GM06990 (cell line): ENCODE measurements at places on chromosomes 2 and 18.
A peak's percentile ranks its signal among the peaks of the same experiment; 100 is the strongest.

DNA sequence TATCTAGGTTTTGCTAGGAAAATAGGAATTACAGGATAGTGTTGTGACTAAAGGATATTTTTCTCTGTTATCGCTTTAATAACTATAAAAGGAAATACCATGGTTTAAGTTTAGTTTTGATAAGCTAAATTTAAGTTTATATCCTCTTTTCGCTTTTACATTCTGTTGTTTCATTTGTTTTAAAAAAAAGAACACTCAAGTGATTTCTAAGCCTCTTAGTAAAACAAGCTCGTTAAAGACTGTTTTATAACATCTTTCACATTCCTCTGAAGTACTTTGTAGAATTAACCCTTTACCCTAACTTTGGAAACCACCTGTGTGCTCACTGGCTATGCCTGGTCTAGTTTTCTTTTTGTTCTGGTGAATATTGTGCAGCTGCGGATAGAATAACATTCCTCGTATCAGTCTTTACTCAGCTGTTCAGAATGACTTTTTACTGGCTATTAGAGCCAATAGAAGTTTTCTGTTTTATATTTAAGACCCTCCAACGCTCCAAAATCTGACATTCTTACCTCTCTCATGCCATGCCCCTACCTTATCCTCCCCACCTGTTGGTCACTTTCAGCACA lies 183.1 kb downstream of the PTPRM start:
- no peak for DNase-seq

GRCh38 chr2:28516950-28517349 lies 21.1 kb downstream of the PLB1 start:
- DNase-seq, result no peak

DNA sequence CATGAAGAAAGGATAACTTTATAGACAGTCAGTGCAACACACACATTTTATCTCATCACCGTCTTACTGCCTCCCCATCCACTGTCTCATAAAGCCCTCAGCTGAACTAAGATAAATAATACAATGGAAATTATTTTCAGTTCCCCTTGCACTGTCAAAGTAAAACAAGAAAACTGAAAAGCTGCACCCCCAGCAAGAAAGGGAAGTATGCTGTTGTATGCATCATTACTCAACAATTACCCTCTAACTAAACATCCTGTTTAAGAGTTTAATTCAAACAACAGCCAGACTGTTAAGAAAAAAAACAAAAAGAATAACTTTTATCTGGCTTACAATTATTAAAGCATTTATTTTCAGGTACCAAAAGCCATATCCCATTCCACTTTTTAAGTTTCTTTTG lies 25.0 kb downstream of the MPPE1 start:
- peak; percentile 41 for DNase-seq

DNA sequence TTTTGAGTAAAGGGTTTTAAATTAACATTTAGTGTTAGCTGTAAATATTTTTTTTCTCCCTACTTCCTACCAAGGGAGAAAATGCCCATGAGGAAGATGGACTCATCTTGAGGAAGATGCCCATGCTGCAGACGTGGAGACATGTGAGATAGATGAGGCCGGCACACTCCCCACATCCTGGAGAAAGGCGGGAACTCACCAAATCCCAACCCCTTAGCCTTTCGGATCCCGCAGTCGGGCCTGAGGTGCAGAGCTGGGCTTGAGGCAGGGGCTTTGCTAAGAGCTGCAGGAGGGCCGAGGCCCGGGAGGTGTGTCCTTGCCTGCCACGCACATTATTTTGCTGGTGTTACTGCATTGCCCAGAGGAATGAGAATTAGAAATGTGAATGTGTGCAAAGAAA lies 137.9 kb downstream of the NAPG start:
- no peak for DNase-seq

GRCh38 chr2:158923180-158923594 lies 45.3 kb upstream of the TANC1 start:
- no peak for DNase-seq

DNA sequence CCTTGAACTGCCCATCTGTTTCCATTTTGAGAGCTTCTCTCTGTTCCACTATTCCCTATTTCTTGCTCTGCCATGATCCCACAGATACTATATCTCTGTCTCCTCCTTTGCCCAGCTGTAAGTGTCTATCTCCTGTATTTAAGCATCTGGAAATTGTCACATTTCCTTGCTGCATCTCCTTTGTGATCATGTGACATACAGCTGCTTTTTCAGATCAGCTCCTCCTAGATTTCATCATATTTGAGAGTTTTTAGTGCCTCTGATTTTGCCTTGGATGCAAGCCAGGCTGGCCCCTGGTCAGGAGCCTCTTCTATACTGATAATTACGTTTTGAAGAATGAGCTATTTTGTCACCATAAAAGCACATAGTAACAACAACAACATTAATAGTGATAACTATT lies 131.7 kb upstream of the TNP1 start:
- DNase-seq, result no peak

GRCh38 chr2:70823249-70823648 lies 2.9 kb upstream of the CLEC4F start:
- no peak for DNase-seq

DNA sequence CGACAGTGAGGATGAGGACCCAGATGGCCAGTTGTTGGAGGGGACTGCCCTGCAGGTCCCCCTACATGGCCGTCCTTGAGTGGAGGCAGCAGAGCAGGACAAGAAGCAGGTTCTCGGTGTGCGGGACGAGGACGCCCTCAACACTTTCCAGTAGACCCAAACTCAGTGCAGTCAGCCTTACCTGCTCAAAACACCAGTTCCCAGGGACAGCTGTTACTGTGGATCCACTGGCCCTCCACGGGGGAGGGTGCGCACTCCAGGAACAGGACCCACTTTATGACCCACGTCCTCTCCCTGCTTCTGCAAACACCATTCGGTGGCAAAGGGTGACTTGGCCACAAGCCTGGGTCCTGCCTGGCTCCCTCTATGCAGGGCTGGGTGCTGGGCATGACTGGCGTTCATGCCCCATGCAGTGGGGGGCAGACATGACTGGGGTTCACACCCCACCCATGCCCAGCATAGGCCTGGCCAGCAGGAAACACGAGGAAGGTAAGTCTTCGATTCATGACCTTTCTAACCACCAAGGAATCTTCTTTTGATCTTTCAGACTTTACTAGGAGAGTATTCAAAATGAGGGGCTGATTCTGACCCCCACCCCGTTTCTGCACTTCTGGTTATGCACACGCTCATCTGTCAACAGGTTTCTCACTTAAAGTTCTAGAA lies 233.7 kb downstream of the HDAC4 start:
- no peak for DNase-seq
